ENCODE measurements at places on chromosomes 6 and 20. TPM values are rescaled to one million over a fixed set of nuclear protein-coding genes. Genes with fewer than 3 reads are reported as not detected.
A peak's percentile ranks its signal among the peaks of the same experiment; 100 is the strongest.

The ETV7 gene
- total RNA-seq, result 0.57 TPM

The TUBB1 gene
- total RNA-seq, result 0.18 TPM

The CASS4 gene
- total RNA-seq, result 0.15 TPM

GRCh38 chr20:4484379-4484997 lies 237.2 kb upstream of the PRND start:
- no peak for DNase-seq

DNA sequence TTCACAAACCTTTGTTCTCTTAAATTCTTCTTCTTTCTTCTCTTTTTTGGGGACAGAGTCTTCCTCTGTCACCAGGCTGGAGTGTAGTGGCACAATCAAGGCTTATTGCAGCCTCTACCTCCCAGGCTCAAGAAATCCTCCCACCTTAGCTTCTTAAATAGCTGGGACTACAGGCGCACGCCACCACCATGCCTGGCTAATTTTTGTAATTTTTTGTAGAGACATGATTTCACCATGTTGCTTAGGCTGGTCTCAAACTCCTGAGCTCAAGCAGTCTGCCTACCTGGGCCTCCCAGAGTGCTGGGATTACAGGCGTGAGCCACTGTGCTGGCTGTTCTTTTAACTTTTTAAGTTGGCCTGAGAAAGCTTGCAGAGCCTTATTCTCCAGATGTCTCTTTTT lies 48.0 kb downstream of the NCOA3 start:
- no peak for DNase-seq

DNA sequence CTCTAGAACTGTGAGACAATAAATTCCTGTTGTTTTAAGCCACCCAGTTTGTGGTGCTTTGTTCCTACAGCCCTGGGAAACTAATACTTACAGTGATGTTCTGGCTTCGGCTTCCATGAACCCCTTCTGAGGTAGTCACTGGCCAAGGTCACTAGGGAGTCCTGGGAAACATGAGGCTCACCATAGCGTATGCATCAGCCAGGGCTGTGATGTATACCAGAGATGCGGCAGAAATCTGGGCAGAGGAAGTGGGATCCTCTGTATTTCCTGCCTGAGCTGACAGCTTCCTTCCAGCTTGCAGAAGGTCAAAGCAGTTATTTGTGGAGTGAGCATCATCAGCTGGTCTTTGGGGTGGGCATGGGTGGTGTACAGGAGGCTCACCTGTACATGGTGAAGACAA lies 27.9 kb downstream of the KAT14 start:
- no peak for DNase-seq

- DNase-seq, result peak; percentile 49
Observed at GRCh38 chr6:35833536-35833935, 28.4 kb downstream of the LHFPL5 start.

- no peak for DNase-seq
Observed at GRCh38 chr6:6406715-6407070, 86.2 kb upstream of the F13A1 start.

DNA sequence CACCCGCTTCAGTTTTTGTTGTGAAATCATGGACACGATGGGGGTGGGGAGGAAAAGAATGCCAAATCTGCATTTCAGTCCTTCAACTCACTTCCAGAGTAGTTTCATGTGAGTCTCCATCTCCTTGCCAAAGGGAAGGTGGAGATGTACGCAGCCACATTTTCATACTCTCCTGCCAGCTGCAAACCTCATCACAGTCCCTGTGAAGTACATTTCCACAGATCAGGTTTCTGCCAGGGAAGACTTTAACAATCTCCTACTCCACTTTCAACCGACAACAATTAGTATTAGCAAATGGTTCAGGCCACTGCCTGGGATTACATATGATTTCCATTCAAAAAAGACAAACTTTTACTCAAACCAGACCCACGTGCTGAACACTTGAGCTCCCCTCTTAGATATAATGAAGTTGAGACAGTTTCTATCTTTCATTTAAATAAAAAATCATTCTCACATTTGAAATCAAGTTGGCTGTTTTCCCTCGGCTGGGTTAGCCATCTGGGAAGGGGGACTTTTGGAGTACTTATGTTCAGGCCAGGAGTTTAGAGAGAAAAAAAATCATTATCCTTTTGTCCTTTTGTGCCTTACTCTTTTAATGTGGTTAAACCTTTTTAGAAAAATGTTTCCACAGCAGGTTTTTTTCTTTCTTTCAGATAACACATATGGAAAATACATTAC lies 51.0 kb upstream of the CEP162 start:
- DNase-seq, result no peak

DNA sequence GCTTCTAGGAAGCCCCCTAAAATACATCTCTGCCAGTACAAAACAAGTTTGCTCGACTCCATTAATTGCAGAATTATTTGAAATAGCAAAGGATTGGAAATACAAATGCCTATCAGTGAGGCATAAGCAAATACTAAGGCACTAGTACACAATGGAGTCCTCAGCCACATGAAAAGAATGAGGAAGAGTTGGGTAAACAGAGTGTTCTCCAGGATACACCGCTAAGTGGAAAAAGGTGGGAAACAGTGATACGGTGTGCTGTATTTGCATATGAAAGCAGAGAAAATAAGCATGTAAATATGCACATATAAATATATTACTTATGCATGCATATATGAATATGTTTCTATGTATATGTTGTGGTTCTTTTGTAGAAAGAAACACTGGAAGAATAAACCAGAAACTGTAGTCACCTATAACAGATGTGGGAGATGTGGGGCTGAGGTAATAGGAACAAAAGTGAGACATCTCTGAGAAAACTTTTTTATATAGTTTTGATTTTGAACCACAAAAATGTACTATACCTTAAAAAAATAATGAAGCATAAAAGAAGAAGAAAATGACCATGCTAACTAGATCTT lies 143.4 kb upstream of the MYLIP start:
- DNase-seq, result no peak

DNA sequence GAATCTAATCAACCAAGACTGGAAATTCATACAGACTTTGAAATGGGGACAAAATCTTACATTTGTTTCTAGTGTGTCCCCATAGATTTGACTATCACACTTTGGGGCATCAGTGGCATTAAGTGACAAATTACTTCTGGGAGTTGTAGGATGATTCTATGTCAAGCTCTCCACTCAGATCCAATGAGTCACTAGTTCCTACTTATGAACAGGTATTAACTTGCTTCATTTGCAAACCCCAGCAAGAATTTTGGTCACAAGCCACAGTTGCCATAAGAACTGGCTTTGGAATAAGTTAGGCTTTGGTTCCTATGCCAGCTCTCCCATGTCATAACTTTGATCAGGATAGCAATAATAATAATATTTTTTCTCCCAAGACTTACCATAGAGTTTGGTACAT lies 77.6 kb upstream of the PTPRK start:
- no peak for DNase-seq

DNA sequence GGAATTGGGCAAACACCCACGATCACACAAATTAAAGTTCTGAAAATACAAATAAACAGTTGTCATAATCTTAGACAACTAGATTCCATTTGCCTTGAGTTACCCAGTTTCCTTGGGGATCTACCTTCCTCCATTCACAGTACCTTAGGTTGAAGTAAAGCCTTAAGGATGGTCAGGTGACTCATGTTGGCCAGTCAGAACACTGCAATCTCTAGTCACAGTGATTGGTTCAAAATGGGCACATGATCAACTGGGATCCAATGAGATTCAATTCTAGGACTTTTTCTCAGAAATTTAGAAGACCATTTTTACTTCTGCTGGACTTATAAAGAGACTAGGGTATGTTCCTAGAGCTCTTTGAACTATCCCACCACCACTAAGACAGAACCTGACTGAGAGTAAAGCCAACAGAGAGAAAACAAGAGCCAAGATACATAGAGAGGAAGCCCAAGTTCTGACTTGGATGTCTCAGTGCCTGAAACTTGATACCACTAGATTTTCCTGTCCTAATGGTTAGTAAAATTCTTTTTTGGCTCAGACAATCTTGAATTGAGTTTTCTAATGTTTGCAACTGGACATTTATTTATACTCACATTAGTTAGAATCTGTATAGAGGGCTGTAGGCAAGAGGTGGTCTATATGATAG lies 8.6 kb upstream of the CLIC5 start:
- DNase-seq, result no peak

GRCh38 chr6:150685860-150686259 lies 86.2 kb downstream of the PLEKHG1 start:
- DNase-seq, result peak; percentile 12

Data from PC-9 (cell line).